ENCODE measurements at places on chromosomes 7 and 10. TPM values are rescaled to one million over a fixed set of nuclear protein-coding genes. Genes with fewer than 3 reads are reported as not detected.

Gene STEAP1
- total RNA-seq, result 30.0 TPM

Gene ZNF746
- 7.0 TPM for total RNA-seq

Gene NPTX2
- total RNA-seq, result 4.8 TPM

Gene SFTPD
- total RNA-seq, result not detected

Gene ZNF488
- total RNA-seq, result 0.12 TPM

Gene MRM2
- total RNA-seq, result 36.4 TPM

Gene TLL2
- under 0.01 TPM for total RNA-seq

Gene LRIT1
- total RNA-seq, result not detected
